ENCODE measurements at places on chromosomes 12 and 14.

- DNase-seq = no peak
These were observed 23.2 kb downstream of the BORCS5 start for GRCh38 chr12:12379831-12380730.

GRCh38 chr12:52032446-52032803, 18.8 kb upstream of the NR4A1 start:
- DNase-seq = no peak

- DNase-seq = no peak
These were observed 21.0 kb downstream of the HPD start for GRCh38 chr12:121837680-121838079.

- no peak for DNase-seq
These were observed 156.4 kb downstream of the NEDD1 start for GRCh38 chr12:97063292-97063935.

- no peak for DNase-seq
These were observed 278.7 kb downstream of the PDZRN4 start for GRCh38 chr12:41466802-41467201.

DNA sequence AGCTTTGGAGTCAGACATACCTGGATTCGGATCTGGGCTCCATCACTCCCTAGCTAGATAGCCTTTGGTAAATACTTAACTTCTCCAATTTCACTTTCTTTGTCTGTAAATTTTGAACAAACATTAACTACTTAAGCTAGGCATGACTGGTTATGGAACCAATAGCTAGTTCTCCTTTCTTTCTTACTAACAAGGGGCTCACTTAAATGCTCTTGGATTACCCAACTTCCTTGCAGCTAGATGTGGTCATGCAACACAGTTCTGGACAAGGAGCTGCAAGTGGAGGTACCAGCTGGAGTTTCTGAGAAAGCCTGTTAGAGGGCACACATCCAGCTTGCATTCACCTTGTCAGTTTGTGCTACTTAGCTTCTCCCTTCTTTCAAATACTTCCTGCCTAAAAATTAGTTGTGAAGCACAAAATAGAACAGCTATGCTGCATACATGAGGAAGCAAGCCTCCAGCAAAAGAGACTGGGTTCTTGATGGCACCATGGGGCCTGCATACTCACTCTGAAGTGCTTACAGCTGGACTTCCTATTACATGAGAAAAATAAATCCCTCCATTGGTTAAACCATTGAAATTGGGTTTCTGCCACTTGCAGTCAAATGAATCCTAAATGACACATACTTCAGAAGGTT, 210.1 kb upstream of the EEA1 start:
- DNase-seq = no peak

- DNase-seq = no peak
These were observed 225.0 kb upstream of the G2E3 start for GRCh38 chr14:30333934-30334333.

- DNase-seq = no peak
These were observed 32.0 kb upstream of the LRRK2 start for GRCh38 chr12:40192704-40193255.

DNA sequence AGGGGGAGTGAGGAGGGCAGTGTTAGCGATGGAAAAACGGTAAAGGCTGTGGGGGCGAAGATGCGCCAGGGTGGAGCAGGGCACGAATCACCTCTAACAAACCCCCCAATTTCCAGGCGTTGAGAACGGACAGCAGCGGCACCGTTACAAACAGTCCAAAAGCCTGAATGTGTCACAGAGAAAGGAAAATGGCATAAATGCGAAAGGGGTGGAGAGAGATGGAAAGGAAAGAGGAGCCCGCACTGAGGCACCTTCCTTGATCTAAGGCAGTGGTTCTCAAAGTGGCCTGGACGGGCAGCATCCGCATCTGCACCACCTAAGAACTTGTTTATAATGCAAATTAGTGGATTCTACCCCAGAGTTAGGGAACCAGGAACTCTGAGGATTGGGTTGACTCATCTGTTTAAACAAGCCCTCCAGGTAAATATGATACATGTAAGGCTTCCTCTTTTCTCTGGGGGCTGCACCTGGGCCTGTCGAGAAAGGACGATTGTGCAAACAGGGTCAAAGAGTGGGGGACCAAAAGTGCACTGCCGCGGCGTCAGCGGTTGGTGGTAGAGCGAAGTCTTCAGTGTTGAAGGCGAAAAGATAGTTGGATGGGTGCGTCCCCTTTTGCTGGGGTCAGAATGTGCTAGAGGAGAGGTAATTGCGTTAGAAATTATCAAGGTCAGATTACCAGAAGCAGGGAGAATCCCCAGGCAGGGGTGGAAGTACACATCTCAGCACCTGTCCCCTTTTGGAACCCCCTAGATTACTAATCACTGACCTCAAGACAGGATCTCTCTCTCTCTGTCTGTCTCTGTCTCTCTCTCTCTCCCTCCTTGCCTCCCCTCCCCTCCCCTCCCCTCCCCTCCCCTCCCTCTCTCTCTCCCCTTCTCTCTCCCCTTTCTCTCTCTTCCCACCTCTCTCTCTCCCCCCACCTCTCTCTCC, 1.3 kb upstream of the KCNH5 start:
- no peak for DNase-seq

- DNase-seq = no peak
These were observed 142.0 kb downstream of the DUSP6 start for GRCh38 chr12:89210277-89210676.

DNA sequence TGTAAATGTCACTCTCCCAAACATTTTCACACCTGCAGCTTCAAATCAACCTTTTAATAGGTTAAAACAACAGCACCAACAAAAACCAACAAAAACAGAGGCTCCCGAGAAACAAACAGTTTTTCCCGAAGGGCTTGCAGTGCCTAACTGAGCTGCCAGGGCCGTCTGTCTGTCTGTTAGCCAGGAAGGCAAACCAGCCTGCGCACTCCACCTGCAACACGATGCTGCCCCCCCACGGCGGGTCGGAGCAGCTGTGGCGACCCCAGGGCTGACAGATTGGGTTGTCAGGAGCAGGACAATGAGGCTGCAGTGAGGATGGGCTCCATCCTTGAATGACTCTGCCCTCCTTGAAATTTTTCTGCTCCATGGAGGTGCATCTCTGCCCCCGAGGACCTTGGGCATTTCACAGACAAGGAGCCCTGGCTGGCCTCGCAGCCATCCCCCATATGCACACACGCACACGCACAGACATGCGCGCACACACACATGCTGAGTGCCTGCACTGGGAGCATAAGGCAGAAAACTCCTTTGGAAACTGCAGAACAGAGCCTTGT, 2.6 kb downstream of the RTL1 start:
- DNase-seq = no peak

- peak; percentile 55 for DNase-seq
These were observed 316.8 kb downstream of the CCDC91 start for GRCh38 chr12:28507033-28507432.

- DNase-seq = no peak
These were observed 193.6 kb upstream of the RASSF8 start for GRCh38 chr12:25764892-25765291.

DNA sequence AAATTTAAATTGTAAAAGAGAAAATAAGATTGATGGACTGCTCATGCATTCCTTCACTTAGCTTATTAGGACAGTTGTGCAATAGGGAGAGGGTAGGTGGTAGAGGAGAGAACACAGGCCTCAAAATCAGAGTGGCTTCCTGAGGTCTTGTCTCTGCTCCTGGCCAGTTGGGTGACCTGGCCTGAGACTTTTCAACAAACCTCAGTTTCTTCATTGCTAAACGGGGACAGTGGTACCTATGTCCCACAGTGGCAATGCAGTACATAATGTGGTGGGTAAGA, 2.6 kb downstream of the MAP3K12 start:
- DNase-seq = no peak

GRCh38 chr12:75658901-75659823, 147.8 kb upstream of the KRR1 start:
- DNase-seq = peak; percentile 69

- peak; percentile 79 for DNase-seq
These were observed 10.8 kb downstream of the FBXL14 start for GRCh38 chr12:1583421-1584078.

DNA sequence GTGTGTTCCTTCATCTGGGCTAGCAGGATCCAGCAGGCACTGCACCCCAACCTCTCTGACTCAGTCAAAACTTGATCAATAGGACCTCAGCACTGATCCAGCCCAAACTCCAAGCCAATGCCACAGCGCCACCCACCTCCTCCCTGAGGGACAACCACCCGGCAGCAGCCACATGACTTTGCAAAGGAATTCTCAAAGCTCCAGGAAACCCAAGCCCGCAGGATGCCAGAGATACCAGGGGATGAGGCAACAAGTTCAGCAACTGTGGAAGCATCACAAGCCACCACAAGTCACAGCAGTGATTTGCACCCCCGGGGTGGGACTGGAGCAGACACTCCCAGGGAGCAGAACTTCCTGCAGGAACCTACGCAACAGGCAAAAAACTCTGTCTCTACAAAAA, 37.3 kb downstream of the ACTN1 start:
- peak; percentile 91 for DNase-seq

DNA sequence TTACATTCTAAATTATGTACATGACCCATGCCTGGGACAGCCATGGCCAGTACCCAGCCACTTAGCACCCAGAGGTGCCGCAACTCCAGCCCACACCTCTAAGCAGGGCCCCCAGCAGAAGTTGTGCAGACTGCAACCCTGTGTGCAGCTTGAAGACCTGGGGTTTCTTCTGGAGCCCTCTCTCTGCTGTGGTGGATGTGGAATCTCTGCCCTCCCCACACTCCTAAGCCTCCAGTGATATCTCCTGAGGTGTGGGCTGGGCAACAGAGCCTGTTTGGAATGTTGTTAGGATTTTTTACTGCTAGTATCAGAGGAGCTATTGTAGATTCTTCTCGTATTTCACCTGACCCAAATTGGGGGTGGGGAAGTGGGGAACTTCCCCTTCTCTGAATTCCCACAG, 59.4 kb upstream of the TUNAR start:
- DNase-seq = no peak

GRCh38 chr14:73804636-73805035, 47.0 kb upstream of the PTGR2 start:
- DNase-seq = no peak

- DNase-seq = no peak
These were observed at the start of gene ALDH2 for GRCh38 chr12:111766608-111767361. TSS of gene ALDH2 (plus strand) at chr12:111766933. CDS start at chr12:111766983, 50 bp downstream.

GRCh38 chr14:54738009-54738408, 164.6 kb downstream of the GCH1 start:
- no peak for DNase-seq

- DNase-seq = no peak
These were observed 59.2 kb upstream of the TSPAN8 start for GRCh38 chr12:71216725-71217579.

- DNase-seq = no peak
These were observed 2.5 kb downstream of the IFI27 start for GRCh38 chr14:94113073-94113472.

- peak; percentile 6 for DNase-seq
These were observed 51.6 kb downstream of the MVK start for GRCh38 chr12:109625131-109625559.

GRCh38 chr14:68814539-68815297, 21.9 kb upstream of the ZFP36L1 start:
- no peak for DNase-seq

GRCh38 chr12:56164345-56164729, 6.2 kb downstream of the MYL6 start:
- DNase-seq = no peak

DNA sequence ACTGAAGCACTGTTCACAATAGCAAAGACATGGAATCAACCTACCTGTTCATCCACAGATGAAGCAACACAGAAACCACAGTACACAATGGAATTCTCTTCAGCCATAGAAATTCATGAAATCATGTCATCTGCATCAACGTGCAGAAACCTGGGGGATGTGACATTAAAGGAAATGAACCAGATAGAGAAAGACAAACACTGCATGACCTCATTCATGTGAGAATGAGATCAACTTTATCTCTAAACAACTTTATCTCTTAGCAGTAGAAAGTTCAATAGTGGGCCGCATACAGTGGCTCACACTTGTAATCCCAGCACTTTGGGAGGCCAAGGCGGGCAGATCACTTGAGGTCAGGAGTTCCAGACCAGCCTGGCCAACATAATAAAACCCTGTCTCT, 19.9 kb downstream of the ASCL4 start:
- DNase-seq = no peak

- DNase-seq = no peak
These were observed 72.1 kb downstream of the SPRING1 start for GRCh38 chr12:116665666-116666304.

GRCh38 chr14:93009471-93010129, 86.7 kb downstream of the CHGA start:
- no peak for DNase-seq

- DNase-seq = no peak
These were observed 15.3 kb upstream of the KRT80 start for GRCh38 chr12:52207106-52207505.

DNA sequence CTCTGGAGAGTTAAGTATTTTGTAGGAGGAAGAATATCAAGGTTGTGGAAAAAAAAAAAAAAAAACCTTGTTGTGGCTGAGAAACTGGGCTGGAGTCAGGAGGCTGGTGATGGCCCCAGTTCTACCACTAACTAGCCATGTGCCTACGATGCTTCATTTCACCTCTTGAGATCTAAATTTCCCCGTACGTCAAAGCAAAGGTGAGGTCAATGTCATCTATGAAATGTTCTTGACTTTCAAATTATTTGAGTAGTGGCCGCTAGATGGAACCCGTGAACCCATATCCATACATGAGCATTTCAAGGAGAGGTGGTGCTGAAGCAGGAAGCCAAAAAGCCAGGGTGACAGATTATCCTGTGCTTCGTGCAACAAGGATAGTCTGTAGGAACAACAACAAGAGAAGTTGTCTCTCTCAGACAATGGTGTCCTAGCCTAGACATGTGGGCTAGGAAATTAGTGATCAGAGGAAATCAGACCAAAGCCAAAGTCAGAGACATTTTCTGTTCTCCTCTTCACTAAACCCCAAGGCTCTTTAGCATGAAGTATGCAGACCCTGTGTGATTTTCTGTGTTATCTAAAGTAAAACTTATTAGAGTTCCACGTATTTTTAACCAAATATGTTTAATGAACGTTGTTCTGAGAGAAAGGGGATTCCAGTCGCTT, 95.5 kb upstream of the ETV6 start:
- peak; percentile 17 for DNase-seq

DNA sequence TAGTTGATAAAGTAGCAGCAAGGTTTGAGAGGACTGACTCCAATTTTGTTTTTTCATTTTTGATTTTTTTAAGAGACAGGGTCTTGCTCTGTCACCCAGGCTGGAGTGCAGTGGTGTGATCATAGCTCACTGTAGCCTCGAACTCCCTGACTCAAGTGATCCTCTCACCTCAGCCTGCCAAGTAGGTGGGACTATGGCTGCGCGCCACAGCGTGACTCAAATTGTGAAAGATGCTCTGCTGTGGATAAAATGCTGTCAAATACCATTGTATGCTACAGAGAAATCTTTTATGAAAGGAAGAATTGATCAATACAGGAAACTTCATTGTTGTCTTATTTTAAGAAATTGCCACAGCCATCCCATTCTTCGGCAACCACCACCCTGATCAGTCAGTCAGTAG, 48.3 kb downstream of the SCN8A start:
- no peak for DNase-seq

GRCh38 chr14:75439989-75440388, 12.2 kb downstream of the JDP2 start:
- DNase-seq = no peak

GRCh38 chr12:124953689-124954405, 35.1 kb downstream of the DHX37 start:
- DNase-seq = no peak

GRCh38 chr12:95557625-95558024, 6.3 kb upstream of the USP44 start:
- no peak for DNase-seq
